Ammon's horn (tissue), 1 donor: ENCODE measurements at places on chromosomes 2 and 18.

- DNase-seq = no peak
Measured at GRCh38 chr2:27802547-27802946, 31.0 kb downstream of the MRPL33 start.

DNA sequence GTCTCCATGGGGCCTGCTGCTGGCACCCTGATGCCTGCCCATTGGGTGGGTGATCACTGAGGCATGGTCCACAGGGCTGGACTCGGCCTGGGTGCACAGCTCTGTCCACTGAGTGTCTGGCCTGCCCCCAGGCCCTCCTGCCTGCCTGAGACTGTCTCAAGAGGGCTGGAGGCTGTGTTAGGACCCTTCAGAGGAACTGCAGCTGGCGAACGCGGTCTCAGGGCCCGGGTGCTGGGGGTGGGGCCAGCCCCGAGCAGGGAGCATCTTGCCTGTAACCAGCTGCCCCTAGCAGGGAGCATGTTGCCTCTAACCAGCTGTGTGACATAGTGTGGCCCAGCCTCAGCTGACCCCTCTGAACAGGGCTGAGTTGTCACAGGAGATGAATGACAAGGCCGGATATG, 50.0 kb downstream of the TWIST2 start:
- no peak for DNase-seq

DNA sequence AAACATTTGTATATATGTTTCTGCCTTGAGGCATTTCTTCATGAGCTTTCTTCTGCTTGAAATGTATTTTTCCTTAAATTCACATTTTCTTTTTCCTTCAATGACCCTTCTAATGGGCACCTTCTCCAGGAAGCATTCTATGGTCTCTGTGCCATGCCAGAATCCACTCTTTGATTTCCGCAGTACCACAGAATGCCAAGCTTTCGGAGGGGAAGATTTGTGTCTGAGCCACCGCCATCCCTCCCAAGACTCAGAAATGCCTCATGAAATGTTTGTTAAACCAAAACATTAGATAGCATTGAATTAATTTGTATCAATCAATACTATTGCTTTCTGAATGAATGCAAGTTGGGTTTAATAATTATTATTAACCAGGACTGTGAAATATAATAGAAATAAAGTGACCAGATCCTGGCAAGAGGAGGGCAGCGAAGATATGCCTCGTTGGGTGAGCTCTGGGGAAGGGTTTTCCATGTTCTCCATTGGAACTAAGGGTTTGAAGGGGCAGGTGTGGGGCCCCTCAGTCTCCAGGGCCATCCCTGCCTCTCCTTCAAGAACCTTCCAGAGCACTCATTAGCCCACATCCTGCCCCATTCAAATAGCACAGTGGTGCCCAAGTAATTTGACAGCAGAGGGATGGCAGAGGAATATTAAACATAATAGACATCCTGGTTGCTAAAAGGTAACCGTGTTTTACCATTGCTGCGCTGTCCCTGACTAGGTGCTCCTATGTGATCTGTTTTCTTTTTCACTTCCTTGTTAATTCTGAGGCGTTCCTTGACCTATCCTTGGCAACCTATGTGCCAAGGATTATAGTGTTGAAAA, 189.6 kb downstream of the MYCN start:
- DNase-seq = no peak

GRCh38 chr2:14550658-14551057, 81.9 kb upstream of the LRATD1 start:
- no peak for DNase-seq

DNA sequence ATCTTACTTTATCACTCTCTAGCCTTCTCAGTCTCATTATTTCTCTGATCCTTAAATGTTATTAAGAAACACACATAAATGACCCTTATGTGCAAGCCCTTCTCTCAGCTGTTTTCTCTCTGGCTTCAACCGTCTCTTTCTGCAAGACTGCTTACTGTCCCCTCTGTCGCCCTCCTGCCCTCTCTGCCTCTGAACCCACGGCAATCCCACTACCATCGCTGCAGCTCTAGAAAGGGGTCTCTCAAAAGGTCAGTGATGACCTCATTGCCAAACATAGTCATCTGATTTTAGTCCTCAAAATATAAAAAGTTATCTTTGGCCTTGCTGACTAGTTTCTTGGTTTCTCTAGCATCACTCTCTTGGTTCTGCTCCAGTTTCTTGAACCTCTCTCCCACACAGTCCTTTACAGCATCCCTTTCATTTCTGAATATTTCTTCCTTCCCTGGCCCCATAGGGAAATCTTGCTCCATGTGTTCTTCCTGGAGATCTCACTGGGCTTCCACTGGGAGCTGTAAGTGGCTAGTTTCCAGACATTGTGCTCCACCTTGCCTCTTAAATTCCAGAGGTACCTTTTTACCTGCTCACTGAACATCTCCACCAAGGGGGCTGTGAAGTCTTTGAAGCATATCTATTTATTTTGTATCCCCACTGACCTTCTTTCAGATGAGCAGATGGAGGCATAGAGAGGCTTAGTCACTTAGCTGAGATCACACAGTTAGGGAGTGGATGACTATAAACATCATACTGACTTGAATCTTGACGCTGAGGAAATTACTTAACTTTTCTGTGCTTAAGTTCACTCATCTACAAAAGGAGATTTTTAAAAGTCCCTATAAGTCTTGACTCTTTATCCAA, 96.2 kb downstream of the PDE1A start:
- DNase-seq = no peak

GRCh38 chr2:219437690-219438206, 3.1 kb downstream of the SPEG start:
- DNase-seq = no peak

- DNase-seq = no peak
Measured at GRCh38 chr2:67880291-67880761, 182.5 kb downstream of the C1D start.

GRCh38 chr2:110157153-110157793, 41.7 kb upstream of the MALL start:
- peak; percentile 67 for DNase-seq

DNA sequence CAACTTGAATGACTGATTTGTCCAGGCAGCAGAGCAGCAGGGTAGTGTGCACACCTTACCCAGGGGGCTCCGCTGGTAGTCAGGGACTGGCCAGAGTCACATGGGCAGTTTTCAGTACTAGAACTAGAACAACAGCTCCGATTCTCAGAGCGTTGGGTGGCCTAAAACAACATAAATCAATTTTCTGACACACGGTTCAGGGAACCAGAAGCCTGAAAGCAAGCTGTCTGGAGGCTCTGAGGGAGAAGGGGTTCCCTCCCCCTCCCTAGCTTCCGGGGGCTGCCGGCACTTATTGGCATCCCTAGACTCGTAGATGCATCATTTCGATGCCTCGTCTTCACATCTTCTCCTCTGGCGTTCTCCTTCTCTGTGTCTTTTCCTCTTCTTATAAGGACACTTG, 13.4 kb upstream of the ITGB6 start:
- no peak for DNase-seq

GRCh38 chr2:62147610-62148301, 48.2 kb upstream of the B3GNT2 start:
- no peak for DNase-seq
